Hematopoietic multipotent progenitor cell treated with erythropoietin and hydrocortisone succinate and interleukin-3 and kit ligand, for 8 days (in vitro differentiated cells): ENCODE measurements at places on chromosomes 13 and 19.

DNA sequence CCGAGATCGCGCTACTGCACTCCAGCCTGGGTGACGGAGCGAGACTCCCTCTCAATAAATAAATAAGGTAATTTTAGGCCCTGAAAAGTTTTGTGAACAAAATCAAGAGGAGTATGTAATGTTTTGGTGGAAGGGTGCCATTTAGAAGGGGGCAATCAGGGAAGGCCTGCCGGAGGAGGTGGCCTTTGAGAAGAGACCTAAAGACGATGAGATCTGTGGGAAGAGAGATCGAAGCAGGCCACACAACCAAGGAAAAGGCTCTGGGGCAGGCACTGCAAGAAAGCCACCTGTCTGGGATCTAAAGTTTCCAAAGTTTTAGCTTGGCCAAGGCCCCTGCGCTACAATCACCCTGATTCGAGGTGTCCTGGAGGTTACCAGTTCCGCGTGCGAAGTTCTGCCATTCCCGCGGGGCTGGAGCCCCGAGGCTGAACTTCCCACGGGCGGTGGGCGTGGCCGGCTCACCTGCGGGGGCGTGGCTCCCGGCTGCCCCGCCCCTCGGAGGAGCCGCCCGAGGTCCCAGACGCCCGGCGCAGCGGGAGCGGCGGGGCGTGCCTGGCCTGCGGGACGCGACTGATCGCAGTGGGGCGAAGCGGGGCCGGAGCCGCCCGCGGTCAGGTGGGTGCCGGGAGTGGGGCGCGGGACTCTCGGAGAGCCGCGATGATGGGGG is at the start of gene KLC3:
Gene KLC3 (plus strand): TSS at position 519 of the 667 bp plus-strand sequence. CDS start 4,792 bp downstream, outside the sequence.
- DNase-seq = no peak

DNA sequence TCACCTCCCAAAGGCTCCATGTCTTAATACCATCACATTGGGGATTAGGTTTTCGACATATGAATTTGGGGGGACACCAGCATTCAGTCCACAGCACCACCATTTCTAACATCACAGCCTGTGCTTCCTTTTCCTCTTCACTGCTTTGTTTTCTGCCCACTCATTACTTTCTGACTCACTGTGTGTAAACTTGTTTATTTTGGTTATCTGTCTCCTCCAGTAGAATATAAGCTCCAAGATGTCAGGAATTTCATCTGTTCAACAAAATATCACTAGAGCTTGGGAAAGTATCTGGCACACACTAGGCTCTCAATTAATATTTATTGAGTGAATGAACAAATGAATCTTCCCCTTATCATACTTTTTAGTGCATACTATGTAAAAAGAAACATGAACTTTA is 152.0 kb downstream of the NUFIP1 start:
- DNase-seq = no peak

- DNase-seq = no peak
These were observed 2.8 kb upstream of the IFNL2 start for GRCh38 chr19:39265321-39265916.

DNA sequence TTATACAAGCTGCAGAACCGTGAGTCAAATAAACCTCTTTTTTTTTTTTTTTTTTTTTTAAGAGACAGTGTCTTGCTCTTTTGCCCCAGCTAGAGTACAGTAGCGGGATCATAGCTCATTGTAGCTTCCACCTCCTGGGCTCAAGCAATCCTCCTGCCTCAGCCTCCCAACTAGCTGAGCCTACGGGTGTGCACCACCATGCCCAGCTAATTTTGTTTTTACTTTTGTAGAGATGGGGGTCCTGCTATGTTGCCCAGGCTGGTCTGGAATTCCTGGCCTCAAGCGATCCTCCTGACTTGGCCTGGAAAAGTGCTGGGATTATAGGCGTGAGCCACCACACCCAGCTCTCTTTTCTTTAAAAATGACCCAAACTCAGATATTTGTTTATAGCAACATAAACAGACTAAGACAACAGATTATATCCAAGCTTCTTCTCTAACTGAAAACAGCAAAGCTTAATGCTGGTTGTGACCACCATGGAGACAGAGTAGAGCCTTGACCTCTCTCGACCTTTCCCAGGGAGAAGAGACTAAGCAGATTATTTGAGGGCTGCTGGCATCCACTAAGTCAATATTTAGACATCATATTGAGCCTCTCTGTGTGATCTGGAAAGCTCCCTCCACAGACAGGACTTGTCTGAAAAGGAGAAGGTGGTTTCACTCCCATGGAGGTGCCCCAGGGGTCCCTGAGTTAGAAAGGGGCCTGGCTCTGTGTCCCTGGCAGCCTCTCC is 150.0 kb downstream of the KCTD15 start:
- DNase-seq = no peak

GRCh38 chr19:30513082-30513411 is 140.9 kb downstream of the ZNF536 start:
- DNase-seq = no peak
